Central memory CD4-positive, alpha-beta T cell (primary cell): ENCODE measurements at places on chromosomes 2 and 18.

DNA sequence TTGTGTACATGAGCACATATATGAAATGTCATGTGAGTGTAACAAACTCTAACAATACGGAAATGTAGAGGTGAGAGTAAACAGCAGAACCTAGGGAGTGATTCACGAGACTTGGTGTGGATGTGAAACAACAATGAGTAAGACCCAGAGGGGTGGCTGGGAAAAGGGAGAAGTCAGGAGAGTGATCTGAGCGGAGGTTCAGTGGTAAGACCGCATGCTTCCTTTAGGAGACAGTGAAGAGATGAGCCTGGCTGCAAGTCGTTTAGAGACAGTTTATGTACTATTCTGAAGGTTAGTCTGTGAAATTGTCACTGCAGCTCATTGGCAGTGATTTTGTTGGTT is 150.6 kb downstream of the PRPF40A start:
- no peak for DNase-seq

- no peak for DNase-seq
Measured at GRCh38 chr18:22641958-22642357, 224.2 kb upstream of the CTAGE1 start.

DNA sequence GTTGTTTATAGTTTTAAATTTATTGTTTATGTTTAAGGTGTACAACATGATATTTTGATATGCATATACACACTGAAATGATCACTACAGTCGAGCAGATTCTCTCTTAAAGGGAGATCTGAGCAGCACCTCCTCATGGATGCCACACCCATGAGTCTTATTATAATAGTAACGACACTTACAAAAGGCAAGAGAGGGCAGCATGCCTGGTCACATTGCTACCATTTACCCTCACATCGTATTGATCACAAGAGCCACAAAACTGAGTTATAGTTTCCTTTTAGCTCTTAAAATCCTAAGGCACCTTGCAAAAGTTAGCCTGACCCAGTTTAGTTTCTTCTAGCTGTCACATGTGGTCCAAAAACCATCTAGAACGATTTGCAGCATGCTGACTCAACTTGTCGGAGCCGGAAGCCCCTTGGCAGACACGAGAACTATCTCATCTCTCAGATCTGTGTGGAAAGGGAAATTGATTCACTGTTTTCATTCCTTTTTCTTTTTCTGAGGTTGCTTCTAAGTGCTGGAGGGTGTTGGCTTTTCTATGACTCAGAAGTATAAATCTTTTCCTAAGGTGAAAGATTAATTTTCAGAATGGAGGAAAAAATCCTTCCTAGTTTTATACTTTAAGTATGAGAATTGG is 85.3 kb downstream of the CDC42EP3 start:
- peak; percentile 88 for DNase-seq

DNA sequence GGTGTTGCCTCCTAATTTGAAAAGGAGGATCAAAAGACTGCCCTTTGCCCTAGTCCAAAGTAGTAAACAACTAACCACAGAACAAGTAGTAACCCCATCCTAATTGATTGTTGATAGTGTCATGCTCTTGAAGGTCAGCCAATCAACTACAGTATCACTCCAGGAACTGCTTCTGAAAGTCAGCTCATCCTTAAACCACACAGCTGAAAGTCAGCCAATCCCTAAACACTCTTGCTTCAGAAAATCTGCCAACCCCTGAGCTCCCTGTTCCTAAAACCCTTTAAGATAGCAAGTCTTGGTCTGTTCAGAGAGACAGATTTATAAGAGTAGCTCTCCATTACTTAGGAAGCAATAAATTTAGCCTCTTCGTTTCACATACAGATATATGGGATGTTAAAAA is 51.6 kb upstream of the CPO start:
- DNase-seq = no peak

DNA sequence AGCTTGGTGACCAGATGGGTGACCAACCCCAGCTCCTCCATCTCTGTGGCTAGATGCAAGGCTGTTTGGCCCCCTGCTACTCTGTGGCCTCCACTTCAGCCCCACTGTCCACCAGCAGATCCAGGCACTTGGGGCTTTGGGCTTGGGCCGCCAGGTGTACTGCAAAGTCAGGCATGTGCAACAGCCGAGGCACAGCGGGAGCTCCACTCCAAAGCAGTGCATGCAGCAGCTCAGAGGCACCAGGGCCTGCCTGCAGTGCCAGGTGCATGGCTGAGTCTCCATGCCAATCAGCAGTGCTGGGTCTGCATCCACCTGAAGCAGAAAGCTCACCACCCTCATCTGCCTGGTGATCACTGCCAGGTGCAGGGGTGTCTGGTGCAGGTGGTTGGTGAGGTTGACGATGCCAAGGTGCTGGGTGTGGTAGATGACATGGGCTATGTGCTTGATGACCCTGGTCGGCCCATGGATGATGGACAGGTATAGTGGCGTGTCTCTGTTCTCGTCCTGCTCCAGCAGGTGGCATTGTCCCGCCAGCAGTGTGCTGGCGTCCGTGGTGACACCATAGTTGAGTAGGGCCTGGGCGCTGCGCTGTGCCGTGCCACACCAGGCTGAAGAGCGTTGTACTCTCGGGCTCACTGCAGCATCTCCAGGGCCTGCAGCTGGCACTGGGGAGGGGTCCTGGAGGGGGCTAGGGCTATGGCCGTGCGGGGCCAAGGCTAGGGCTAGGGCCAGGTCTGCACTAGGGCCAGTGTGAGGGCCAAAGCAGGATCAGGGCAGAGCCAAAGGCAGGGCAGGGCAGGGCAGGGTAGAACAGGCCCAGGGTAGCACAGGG is 1.0 kb upstream of the ANKRD62 start:
- DNase-seq = no peak

DNA sequence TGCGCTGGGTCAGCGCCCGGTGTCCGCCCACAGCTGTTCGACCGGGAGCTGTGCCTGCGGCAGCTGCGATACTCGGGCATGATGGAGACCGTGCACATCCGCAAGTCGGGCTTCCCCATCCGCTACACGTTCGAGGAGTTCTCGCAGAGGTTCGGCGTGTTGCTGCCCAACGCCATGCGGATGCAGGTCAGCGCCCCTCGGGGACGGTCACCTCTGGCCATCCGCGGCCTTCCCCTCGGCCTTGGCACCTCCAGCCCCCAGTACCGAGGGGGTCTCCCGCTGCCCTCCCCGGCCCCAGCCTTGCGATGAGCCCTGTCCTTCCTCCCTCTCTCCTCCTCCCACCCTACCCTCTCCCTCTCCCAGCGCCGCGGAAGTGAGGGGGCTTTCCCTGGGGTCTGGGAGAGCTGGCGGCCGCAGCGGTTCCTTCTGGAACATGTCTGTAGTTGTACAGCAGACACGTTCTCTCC is 53.2 kb upstream of the GPR17 start:
- DNase-seq = no peak

DNA sequence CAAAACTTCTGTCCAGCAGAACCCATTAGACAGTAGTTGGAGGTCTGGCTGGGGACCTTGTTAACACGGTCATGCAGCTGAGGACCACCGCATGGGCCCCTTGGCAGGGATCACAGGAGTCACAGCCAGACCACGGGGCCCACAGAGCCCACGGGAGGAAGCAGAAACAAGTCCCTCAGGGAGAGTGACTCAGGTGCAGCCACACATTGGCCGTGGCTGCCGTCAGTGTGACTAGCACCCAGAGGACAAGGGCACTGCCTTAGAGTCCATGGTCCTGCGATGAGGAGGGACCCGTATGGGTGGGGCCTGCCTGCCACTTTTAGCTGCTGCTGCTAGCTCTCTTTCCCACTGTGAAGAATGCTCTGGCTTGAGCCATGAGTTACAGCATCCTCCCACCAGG is 5.9 kb upstream of the RFX8 start:
- no peak for DNase-seq

DNA sequence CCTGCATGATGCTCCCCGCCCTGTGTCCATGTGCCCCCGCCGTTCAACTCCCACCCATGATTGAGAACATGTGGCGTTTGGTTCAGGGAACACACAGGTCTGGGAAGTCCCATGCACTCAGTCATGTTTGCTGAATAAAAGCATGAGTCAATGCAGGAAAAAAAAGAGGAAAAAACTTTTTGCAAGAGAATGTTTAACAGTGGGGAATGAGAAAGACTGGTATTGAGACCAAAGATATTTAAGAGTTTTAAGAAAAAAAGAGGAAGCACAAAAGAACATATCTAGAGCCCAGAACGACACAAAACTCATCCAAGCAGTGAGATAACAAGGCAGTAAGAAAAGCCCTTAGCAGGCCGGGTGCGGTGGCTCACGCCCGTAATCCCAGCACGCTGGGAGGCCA is 279.2 kb upstream of the THSD7B start:
- DNase-seq = no peak

DNA sequence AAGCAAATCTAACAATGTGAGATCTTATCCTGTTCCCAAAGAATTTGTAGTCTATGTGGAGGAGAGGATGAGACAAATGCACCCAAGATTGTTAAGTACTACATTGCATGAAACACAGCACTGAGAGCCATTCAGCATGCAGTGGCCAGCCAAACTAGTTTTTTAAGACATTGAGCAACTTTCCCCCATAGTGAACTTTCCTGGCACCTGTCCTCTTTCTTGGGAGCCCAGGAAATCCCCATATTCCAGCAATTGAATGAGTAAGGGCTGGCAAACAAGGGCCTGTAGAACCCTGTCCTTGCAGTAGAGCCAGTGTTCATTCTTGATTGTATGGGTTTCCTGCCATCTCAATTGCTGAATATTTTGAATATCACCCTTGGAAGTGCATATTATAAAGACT is 58.8 kb upstream of the FIGN start:
- DNase-seq = no peak

- DNase-seq = no peak
Measured at GRCh38 chr2:161746891-161747535, 122.8 kb downstream of the SLC4A10 start.

DNA sequence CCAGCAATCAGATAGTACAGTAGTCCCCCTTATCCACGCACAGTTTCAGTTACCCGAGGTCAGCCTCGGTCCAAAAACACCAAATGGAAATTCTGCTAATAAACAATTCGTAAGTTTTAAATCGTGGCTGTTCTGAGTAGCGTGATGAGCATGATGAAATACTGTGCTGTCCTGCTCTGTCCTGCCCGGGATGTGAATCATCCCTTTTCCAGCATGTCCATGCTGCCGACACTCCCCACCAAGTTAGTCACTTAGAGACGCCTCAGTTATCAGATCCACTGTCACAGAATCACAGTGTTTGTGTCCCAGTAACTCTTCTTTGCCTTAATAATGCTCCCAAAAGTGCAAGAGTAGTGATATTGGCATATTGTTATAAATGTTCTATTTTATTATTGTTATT is 62.1 kb downstream of the MEX3C start:
- no peak for DNase-seq

DNA sequence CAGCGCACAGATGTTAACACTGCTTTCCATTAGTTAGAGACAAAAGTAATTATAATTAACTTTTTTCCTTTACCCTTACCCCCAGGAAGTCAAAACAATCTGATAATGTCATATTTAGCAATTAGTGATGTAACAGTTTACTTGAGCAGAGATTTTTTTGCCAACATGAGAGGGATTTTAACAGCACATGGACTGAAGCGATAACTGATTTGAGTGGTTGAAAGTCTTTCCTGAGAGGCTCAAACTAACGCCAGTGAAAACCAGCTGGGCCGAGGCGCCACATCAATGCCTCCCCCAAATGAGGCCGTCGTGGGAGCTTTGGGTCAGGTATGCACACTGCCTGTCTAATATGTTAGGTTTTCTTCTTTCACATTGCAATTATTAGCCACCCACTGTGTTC is 469.9 kb upstream of the SMIM21 start:
- DNase-seq = no peak

- no peak for DNase-seq
Measured at GRCh38 chr18:25503567-25504081, 151.7 kb upstream of the ZNF521 start.

- DNase-seq = no peak
Measured at GRCh38 chr2:153871231-153872221, at the start of gene GALNT13. GALNT13 (plus strand) TSS chr2:153871922.

DNA sequence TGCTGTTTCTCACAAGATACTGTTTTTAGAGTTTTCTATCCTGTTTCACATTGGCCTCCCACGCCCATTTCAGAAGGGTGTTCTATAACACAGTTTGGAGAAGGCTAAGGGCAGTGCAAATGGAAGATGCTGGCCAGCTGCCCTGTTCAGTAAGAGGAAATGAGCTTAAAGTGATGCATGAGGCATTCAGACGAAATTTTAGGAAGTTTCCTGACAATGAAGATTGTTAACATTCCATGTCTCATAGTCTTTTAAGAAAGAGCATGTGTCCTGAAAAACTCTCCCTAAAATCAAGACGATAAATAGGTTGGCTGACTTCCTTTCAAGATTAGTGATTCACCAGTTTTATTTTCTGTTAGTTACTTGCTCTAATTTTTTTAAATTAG is 484.2 kb upstream of the NRP2 start:
- DNase-seq = no peak

- no peak for DNase-seq
Measured at GRCh38 chr2:174785481-174785880, 21.2 kb upstream of the CHRNA1 start.

GRCh38 chr2:61537277-61537949 is 743 bp downstream of the XPO1 start:
- DNase-seq = peak; percentile 25

DNA sequence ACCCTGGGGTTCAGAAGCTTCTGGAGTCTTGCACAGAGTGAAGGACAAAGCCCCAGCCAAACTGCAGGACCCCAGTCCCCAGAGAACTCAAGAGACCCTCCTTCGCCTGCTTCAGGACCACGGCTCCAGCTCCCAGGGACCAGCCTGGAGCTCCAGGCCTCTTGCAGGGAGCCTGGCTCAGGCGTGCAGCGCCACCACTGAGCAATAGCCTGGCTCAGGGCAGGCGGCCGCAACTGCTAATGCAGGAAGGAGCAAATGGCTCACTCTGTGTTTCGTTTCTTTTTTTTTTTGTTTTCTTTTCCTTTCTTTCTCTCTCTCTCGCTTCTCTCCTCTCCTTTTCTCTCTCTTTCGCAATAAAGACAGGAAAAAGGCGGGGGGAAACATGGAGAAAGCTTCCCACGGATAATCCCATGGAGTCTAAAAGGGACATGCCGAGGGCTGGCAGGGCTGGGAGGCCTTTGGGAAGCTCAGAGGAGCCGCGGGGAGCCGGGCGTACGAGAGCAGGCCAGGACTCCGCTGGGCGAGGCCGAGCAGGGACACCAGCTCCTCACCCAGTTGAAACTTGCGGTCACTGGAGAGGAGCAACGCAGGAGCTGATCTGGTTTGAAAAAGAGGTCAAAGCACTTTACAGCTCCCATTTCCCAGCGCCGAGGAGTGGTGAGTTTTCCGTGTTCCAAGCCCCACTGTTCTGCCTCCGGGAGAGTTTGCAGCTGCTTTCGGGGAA is 244.8 kb downstream of the TWIST2 start:
- DNase-seq = no peak

GRCh38 chr2:197311421-197312033 is 947 bp upstream of the ANKRD44 start:
- peak; percentile 13 for DNase-seq

DNA sequence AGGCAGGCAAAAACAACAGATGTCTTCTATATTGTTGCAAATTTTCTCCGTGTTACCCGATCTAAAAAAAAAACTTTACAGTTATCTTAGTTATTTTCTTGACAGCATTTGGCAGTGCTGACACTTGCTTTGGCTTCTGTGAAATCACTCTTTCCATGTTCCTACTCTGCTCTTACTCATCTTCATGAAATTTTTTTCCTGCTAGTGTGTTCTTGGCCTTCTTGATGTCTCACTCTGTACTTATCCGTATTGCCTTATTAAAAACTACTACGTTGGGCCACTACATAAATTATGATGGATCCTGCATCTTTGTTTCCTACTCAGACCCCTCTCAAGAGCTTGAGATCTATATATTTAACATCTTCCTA is 134.4 kb downstream of the IKZF2 start:
- no peak for DNase-seq

- no peak for DNase-seq
Measured at GRCh38 chr2:234826681-234827080, 125.1 kb upstream of the SH3BP4 start.
